DND-41 (cell line): ENCODE measurements at places on chromosomes 7 and 10.

GRCh38 chr10:1045415-1045814 is 3.5 kb downstream of the IDI1 start:
- DNase-seq, result no peak

GRCh38 chr7:35707422-35707821 is 12.5 kb upstream of the HERPUD2 start:
- no peak for DNase-seq

GRCh38 chr10:13669182-13669855 is 82.6 kb downstream of the PRPF18 start:
- no peak for DNase-seq

DNA sequence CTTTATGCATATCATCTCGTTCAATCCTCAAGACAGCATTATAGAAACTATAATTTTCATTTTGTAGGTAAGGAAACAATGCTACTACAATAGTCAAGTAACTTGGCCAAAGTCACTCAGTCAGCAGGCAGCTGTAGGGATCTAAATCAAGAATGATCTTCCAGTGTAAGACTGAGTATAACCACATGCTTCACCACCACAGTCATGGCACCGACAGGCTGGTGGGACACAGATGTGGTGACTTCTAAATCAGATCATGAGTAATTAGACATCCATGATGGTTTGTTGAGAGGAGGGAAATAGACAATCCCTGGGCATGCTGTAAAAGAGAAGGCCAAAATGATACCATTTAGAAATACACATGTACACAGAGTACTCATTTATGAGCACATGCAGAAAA is 84.1 kb upstream of the ASAH2 start:
- no peak for DNase-seq

GRCh38 chr7:96663871-96664445 is 45.7 kb downstream of the SEM1 start:
- no peak for DNase-seq

DNA sequence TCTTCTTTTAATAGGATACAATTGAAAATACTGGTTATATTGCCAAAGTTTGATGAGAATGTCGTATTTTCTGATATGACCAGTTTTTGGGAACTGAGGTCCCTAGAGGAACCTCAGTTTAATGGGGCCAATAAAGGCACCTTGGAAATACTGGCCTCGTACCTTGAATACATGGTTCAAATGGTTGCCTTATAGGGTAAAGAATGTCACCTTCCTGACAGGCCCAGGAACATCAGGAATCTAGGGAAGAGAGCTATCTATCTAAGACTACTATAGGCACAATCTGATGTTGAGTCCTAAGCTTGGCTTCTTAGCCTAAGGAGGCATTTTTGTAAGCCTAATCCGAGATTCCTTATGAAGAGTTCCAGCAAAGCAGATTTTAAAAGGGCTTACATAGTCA is 9.3 kb downstream of the SHTN1 start:
- DNase-seq, result no peak
